ENCODE measurements at places on chromosomes 11 and 22.

DNA sequence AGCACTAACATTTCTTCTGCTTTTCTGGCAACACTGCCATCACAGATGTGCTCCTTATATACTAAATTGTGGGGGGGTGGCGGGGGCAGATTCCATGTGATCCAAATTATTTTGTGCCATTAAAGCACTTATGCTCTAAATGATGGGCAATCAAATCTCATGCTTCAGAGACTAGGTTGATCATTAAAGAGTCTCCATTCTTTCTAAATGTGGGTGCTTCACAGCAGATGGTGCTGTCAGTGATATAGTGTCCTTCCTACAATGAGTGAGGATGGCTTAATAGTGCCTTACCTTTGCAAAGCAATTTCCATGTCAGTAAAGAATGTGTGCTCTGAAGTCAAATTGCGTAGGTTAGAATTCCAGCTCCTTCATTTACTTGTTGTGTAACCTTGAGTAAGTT lies 589.8 kb downstream of the ETS1 start:
- no peak for DNase-seq

DNA sequence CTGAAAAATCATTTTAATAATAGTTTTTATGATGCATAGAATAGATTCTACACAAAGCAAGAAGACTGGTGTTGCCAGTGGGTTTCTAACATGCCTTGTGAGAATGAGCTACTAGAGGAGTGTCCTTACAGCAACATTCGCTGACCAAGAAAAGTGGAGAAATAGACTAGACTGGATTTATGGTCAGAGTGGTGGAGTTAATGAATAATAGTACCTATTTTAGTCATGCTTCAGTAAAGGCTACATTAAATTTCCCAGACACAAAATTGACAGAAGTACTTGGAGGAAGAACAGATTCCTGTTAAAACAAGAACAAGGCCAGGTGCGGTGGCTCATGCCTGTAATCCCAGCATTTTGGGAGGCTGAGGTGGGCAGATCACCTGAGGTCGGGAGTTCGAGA lies 539.2 kb downstream of the ETS1 start:
- no peak for DNase-seq

GRCh38 chr22:22001664-22002525 lies 19.3 kb upstream of the TOP3B start:
- DNase-seq: no peak

GRCh38 chr22:23183061-23183698 lies 2.9 kb downstream of the BCR start:
- DNase-seq: no peak

- no peak for DNase-seq
Observed at GRCh38 chr11:107018219-107018901, at the start of gene GUCY1A2. GUCY1A2 (minus strand) TSS chr11:107018476; CDS start chr11:107018055, 421 bp downstream.

GRCh38 chr11:83257761-83258168 lies 28.4 kb downstream of the CCDC90B start:
- no peak for DNase-seq

- no peak for DNase-seq
Observed at GRCh38 chr22:38479096-38479837, 11.4 kb downstream of the KDELR3 start.

DNA sequence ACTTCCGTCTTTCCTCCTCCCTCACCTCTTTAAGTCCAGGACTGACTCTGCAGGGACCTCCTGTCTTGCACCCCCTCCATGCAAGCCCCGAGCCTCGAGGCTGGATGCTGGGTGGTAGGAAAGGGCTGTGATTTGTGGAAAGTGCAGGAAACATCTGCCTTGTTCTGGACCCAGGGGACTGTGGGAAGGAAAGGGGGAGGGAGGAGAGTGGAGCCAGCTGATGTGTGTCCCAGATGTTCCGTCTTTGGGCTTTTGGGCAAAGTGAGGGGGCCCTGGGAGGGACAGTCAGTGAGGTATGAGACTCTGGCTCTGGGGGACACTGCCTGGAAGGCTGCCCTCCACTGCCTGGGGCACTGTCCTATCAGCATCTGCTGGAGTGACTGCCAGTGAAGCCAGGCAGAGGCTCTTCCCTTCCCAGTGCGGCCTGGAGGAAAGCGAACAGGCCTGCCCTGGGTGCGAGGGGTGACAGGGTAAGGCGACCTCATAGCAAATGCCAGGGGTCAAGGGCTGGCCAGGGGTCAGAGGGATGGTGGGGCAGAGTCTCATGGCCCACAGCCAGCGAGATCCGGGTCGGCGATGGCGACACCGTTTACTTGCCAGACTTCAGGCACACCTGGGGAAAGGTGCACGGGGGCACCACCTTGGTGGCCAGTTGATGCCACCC lies 1.7 kb downstream of the MRGPRD start:
- DNase-seq: no peak

- DNase-seq: no peak
Observed at GRCh38 chr22:48431014-48431413, 1396.7 kb downstream of the BRD1 start.

DNA sequence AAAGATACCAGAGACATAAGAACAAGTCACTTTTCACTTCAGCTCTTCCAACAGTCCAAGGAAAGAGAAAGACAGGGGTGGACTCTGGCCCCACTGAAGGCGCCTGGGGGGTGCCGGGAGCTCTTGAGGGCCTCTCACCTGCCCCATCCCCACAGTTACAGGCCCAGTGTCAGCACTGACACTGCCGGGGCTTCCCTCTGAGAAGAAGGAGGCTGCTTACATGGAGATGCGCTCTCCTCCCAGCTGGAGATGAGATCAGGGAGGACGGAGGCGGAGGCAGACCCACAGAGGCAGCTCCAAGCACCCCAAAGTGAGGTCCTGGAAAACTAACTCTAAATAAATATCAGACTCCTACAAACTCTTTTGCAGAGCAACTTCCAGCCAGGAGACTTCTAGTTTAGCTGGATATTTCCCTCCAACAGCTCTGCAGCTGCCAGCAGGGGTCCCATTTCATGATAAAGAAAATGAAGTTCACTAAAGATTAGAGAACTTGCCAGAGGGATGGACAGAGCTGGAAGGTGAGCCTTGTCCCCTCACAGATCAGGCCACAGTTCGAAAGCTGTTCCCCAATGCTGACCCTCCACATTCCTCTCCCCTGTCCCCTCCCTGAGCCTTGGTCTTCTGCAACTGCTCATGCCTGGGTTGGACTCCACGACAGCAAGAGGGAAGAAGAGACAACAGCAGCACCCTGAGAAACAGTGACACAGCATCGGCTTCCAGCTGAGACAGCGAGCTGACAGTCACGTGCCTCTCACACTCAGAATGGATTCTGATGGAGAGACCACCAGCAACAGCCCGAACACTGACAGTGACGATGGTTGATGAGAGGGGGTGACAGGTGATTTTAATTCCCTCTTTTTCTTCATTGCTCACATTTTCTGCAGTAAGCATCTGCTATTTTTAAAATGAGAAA lies 5.8 kb downstream of the CARS1 start:
- DNase-seq: no peak

DNA sequence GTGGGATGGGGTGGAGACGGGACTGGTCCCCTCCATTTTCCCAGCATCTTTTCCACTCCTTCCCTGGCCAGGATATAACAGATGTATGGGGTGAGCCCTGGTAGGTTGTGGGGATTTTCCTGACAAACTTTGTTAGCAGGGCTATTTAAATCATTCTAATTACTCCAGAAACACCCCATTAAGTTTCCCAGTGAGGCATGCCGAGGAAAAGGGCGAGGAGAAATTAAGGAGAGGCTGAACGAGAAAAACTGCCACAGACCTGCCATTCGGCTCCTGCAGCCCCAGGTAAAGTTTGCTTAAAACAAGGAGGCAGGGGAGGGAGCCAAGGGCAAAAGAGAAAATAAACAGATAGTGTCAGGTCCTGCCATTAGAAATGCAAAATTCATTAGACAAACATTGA lies 428.2 kb downstream of the BUD13 start:
- DNase-seq: no peak

DNA sequence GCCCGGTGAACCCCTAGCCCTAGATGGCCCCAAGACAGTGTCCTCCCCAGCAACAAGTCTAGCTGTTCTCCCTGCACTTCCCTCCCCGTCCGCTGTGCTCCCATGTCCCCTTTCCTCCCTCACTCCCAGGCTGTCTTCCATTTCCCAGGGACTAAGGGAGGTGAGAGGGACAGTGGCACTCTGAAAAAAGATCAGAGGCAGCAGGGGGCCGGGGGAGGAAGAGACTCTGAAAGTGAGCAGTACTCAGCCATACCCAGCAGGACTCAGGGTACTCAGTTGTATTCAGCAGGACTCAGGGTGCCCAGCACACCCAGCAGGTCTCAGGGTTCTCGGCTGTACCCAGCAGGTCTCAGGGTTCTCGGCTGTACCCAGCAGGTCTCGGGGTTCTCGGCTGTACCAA lies 48.4 kb upstream of the THY1 start:
- DNase-seq: no peak

DNA sequence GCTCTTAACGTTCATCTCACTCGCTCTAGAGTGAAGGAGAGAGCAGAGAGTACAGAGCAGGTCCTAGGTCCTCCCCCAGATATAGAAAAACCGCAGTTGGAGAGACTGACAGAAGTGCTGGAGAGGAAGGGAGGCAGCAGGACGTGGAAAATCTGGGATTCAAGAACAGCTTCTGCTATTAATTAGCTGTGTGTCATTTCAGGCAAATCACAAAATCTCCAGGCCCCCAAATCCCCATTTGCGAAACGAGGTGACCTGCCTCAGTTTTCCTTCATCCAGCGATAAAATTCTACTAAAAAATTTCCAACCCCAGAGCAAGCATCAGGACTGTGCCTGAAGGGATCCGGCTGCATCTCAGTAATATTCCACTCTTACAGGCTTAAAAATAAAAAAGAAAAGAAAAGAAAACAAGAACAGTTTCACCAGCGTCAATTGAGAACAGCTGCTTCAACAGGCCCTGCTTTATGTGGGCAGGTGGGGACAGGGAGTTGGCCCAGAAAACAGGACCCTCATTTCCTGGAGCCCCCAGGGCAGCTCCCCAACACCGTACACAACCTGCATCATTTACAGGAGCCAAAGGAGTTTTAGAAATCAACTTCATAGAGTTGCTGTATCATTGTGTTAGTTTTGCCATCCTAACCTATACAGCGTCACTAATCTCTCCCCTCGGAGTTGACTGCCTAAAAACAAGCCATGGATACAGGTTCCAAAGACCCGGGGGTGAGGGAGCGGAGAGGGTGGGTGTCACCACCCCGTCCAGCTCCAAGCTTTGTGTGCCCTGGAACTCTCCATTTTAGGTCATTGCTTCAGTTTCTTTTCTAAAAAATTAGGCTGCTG lies 2.3 kb upstream of the MALAT1 start:
- DNase-seq: no peak

- DNase-seq: no peak
Observed at GRCh38 chr11:26976389-26976788, 17.5 kb upstream of the FIBIN start.

- no peak for DNase-seq
Observed at GRCh38 chr22:39662686-39663052, 92.1 kb downstream of the CACNA1I start.

GRCh38 chr22:27996981-27997380 lies 77.9 kb upstream of the PITPNB start:
- DNase-seq: no peak

DNA sequence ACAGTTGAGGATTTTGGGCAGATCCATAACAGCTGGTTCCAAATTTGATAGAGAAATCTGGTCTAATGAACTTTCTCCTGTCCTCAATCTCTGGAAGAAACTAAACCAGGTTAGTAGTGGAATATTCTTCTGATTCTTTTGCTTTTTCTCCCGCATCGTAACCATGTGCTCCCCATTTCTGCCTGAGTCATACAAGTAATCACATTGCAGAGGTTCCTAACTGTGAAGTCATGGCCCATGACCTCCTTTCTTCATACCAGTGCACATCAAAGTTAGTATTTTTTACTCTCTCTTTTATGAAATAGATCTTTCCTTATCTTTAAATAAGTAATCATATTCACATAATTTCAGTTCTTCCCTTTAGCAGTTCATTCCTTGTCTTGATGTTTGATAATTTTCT lies 249.0 kb downstream of the DYNC2H1 start:
- no peak for DNase-seq

DNA sequence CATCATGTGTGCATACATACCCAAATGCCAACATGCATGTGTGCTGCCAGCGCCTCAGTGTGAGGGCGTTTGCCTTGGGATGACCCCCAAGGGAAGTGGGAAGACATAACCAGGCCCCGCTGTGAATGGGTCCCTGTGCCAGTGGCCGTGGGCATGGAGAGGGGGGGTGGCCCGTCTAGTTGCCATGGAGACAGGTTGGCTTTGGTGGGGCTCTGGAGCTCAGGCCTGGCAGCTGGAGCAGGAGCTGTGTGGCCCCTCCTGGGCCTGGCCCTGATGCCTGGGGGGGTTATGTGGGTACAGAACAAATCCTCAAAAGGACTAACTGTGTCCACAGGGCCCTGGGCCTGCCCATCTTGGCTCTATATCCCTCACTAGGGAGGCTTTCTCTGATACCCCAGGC lies 8.0 kb downstream of the SYT7 start:
- no peak for DNase-seq

DNA sequence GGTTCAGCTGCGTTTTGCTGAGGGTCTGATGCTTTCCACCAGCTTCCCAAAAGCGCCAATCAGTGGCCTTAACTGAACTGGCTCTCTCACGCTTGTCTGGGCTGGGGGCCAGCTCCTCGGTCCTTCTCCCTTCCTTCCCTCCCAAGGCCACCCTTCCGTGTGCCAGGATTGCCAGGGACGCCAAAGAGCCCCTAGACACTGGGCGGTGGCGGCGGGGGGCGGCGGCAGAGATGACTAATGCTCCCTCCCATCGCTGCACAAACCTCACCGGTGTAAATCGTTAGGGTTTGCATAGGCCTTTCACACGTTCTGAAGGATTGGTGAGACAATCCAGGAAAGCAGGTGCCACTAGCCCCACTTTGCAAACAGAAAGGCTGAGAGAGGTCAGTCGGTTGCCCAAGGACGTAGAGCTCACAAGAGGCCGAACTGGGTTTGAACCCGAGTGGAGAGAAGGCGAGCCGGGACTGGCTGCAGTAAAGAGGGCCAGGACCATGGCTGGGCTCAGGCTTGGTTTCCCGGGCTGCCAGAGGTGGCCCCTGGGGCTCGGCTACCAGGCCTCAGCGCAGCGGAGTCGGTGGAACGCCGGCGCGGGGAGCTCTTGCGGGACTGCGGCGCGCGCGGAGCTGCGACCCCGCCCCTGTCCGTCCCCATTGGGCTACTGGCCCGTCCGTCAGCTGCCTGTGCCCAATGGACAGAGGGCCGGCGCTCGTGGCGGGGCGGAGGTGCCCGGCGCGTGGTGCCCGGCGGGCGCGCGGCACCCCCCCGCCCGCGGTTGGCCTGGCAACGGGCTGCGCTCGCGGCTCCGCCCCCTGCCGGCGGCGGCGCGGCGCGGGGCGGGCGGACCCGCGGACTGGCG lies 589 bp upstream of the GNAZ start:
- peak; percentile 81 for DNase-seq

- DNase-seq: no peak
Observed at GRCh38 chr11:44615913-44616791, 50.7 kb downstream of the CD82 start.

DNA sequence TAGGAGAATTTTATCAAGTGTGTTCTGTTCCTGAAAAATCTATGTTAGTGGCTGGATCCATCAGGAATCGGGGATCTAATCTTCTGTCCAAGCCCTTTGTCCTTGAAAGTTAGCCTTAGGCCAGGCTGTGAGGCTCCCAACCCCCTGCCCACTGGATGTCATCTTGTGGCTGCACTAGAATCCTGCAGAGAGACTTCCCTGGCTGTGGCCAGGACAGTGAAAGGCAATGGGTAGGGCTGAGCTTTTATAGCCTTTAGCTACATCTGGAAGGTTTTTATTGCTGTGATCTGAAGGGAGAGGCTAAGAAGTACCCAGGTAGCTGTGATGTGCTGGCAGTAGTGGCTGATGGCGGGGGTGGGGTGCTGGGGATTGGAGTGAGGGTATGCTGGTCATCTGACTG lies 2.1 kb downstream of the OAF start:
- DNase-seq: no peak

GRCh38 chr22:37965940-37966664 lies 12.6 kb downstream of the POLR2F start:
- DNase-seq: no peak

GRCh38 chr22:46758121-46758520 lies 4.3 kb upstream of the TBC1D22A start:
- DNase-seq: no peak
